A549 treated with Hydrocortisone at 1 μM for 4 hours (cell line): ENCODE measurements at places on chromosomes 16 and 17. TPM values are rescaled to one million over a fixed set of nuclear protein-coding genes. Genes with fewer than 3 reads are reported as not detected.

CES3 gene
- 2.0 to 2.5 TPM (median 2.5 TPM) in 5 replicates for total RNA-seq

SLC6A2 gene
- total RNA-seq = 0.10 to 0.14 TPM (median 0.12 TPM) in 3 of 5 replicates, not detected in the others

ZCCHC14 gene
- total RNA-seq = 6.5 to 8.8 TPM (median 8.2 TPM) in 5 replicates

ZBTB4 gene
- 20.4 to 26.9 TPM (median 24.8 TPM) in 5 replicates for total RNA-seq

CRYBA1 gene
- not detected in 5 replicates for total RNA-seq

CHST6 gene
- 0.10 to 0.27 TPM (median 0.16 TPM) in 5 replicates for total RNA-seq

VKORC1 gene
- total RNA-seq = 98.3 to 147 TPM (median 140 TPM) in 5 replicates

CENPX gene
- total RNA-seq = 123 to 204 TPM (median 184 TPM) in 5 replicates

PRRT2 gene
- total RNA-seq = 0.26 to 0.52 TPM (median 0.31 TPM) in 5 replicates

SPATA32 gene
- 0.07 to 0.18 TPM (median 0.14 TPM) in 4 of 5 replicates, not detected in the other for total RNA-seq

GJD3 gene
- total RNA-seq = 0.80 to 1.4 TPM (median 0.96 TPM) in 5 replicates

CXCL16 gene
- 13.6 to 19.1 TPM (median 15.5 TPM) in 5 replicates for total RNA-seq

CCL3 gene
- total RNA-seq = not detected in 5 replicates

NOB1 gene
- 102 to 121 TPM (median 110 TPM) in 5 replicates for total RNA-seq

KRTAP1-3 gene
- not detected in 5 replicates for total RNA-seq

SDR42E2 gene
- not detected in 5 replicates for total RNA-seq

SMTNL2 gene
- 0.18 to 0.77 TPM (median 0.40 TPM) in 5 replicates for total RNA-seq

KRT33B gene
- not detected in 5 replicates for total RNA-seq

QPRT gene
- total RNA-seq = 0.53 to 0.90 TPM (median 0.87 TPM) in 5 replicates

CD300LB gene
- 0.03 to 0.07 TPM (median 0.06 TPM) in 4 of 5 replicates, not detected in the other for total RNA-seq

C16orf96 gene
- total RNA-seq = 0.05 to 0.08 TPM (median 0.06 TPM) in 4 of 5 replicates, not detected in the other

GAN gene
- 2.2 to 2.9 TPM (median 2.6 TPM) in 5 replicates for total RNA-seq

ACSM3 gene
- 3.3 to 4.4 TPM (median 3.7 TPM) in 5 replicates for total RNA-seq

NHLRC4 gene
- 0.17 to 0.32 TPM (median 0.23 TPM) in 5 replicates for total RNA-seq

ITGB4 gene
- total RNA-seq = 88.7 to 126 TPM (median 108 TPM) in 5 replicates
